Upper lobe of left lung (tissue), 6 donors: ENCODE measurements at places on chromosomes 1 and 21. TPM values are rescaled to one million over a fixed set of nuclear protein-coding genes. Genes with fewer than 3 reads are reported as not detected.

- no peak for DNase-seq
Measured at GRCh38 chr1:231896806-231897205, 270.2 kb downstream of the DISC1 start.

Gene CRP
- 0.84 TPM for total RNA-seq

GRCh38 chr1:12617511-12617900 lies 504 bp downstream of the DHRS3 start:
- peak; percentile 42 for DNase-seq

Gene OXCT2
- total RNA-seq = 2.8 TPM

Gene SLC44A5
- total RNA-seq = 0.11 TPM
